ENCODE measurements at places on chromosomes 5 and 9.

- DNase-seq, result no peak
These were observed 76.1 kb downstream of the SLC44A1 start for GRCh38 chr9:105320568-105320967.

- no peak for DNase-seq
These were observed 35.1 kb upstream of the ZCCHC7 start for GRCh38 chr9:37085233-37085632.

GRCh38 chr9:83071626-83072025 lies 8.7 kb upstream of the RASEF start:
- DNase-seq, result no peak

DNA sequence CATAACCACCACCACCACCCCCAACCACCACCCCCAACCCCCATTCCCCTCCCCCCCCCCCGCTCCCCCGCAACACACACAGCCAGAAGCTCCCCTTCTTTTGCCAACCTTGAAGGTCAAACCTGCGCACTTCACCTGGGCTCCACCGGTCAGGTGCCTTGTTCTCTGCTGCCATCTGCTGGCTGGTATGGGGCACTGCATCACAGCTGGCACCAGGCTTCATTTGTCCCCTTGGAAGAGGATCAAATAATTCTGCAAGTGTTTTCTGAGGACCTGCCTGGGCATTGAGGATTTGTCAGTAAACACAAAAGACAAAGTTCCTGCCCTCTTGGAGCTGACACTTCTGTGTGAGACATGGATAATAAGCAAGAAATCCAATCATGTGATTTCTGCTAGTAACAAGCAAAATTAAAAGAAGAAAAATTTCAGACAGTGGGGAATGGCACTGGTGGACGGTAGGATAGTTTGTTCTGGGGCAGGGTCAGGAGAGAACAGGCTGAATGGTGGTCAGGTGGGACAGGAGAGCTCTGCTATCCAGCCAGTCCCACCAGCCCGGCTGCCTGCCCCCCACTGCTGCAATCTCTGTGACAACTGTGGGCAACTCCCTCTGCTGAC lies 55.6 kb upstream of the LMX1B start:
- peak; percentile 72 for DNase-seq

- no peak for DNase-seq
These were observed 34.5 kb upstream of the BASP1 start for GRCh38 chr5:17182981-17183380.

GRCh38 chr5:93189707-93190120 lies 391.3 kb downstream of the NR2F1-AS1 start:
- no peak for DNase-seq

DNA sequence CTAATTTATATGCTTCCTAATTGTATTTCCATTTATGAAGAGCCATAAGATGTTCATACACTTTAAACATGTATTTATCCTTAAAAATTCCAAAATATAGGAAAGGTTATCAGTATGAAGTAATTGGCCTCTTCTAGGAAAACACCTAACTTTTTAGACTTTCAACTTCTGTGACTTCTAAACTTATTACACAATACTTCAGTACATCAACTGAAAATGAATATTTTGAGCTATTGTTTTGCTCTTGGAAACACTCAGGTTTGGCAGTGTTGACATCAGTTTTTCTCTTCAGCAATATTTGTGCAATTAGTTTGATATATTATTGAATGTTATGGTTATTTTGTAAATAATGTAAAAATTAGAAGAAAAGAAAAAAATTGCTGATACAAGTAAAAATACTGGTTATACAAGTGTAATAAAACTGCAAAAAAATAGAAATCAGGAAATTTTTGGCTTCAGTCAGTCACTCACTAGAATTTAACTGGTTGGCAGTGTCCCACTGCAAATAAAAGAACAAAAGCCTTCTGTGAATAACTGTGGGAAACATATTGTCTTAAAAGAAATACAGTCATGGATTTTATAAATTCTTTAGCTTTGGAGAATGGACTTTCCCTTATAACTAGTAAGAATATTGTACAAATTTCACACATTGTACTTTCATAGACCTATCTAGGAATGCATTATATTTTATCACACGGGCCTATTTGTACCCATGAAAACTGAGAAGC lies 635.9 kb downstream of the TLE1 start:
- no peak for DNase-seq

- peak; percentile 79 for DNase-seq
These were observed 25.0 kb upstream of the TDRD7 start for GRCh38 chr9:97386733-97387503.

DNA sequence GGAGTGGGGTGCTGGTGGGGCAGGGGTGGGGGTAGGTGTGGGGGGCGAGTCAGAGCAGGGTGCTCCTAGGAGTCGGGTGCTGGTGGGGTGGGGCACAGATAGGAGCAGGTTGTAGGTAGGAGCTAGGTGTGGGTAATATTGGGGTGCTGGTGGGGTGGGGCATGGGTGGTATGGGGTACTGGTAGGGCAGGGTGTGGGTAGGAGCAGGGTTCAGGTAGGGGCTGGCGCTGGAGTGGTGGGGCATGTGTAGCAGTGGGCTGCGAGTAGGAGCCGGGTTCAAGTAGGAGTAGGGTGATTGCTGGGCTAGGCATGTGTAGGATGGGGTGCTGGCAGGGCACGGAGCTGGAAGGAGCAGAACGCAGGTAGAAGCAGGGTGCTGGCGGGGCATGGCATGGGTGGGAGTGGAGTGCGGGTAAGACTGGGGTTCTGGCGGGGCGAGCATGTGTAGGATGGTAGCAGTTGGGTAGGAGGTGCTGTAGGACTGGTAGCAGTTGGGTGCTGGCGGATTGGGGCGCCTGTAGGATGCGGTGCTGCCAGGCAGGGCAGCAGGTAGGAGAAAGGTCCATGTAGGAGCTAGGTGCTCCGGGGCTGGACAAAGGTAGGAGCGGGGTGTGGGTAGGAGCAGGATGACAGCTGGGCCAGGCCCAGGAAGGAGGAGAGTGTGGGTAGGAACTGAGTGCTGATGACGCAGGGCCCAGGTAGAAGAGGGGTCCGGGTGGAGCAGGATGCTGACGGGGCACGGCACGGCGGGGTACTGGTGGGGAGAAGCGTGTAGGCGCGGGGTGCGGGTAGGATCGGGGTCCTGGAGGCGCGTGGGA lies 105.5 kb upstream of the SIMC1 start:
- no peak for DNase-seq

DNA sequence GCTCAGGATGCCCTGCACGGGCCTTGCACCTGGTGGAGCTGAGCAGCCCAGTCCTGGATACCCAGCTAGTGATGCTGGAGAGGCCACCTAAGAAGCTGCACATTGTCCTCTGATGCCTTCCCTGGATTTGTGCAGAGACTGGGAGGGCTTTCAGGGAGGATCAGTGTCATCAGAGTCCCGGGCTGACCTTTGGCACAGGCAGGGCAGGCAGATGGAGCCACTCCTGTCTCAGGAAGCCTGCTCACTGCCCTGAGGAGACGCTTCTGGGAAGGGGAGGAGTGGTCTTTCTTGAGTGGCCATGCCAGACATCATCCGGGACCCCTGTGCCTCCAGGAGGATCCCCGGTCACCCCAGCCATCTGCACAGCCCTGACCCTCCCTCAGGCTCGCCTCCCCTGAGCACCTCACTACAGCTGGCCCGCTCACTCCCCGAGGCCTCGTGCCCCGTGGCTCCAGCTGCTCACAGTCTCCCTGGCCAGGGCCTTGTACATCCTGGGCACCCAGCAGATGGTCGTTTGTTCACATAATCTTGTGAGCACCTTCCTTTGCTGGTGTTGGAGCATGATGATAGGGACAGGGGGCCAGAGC lies 47.2 kb upstream of the FCN2 start:
- DNase-seq, result no peak

DNA sequence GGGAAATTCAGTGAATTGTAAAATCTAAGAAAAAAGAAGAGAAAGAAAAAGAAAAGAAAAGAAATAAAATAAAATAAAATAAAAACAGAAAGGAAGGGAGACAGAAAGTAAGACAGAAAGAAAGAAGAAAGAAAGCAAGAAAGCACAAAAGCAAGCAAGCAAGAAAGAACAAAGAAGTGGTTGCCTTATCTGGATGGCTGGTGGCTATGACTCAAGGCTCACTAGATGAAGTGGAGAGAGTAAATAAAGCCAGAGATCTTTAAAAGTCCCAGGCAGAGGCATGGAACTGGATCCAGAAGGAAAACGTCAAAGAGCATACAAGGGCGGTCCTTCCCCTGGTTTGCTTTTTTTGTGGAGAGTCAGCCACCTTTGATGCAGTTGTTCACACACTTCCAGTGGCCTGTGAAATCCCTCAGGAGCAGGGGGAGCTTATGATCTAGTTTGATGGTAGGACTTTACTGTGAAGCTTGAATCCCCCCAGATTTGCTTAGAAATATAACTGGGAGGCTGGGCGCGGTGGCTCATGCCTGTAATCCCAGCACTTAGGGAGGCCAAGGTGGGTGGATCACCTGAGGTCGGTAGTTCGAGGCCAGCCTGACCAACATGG lies 176.7 kb upstream of the HMHB1 start:
- DNase-seq, result no peak

GRCh38 chr9:37036776-37037502 lies 2.9 kb upstream of the PAX5 start:
- DNase-seq, result peak; percentile 50

DNA sequence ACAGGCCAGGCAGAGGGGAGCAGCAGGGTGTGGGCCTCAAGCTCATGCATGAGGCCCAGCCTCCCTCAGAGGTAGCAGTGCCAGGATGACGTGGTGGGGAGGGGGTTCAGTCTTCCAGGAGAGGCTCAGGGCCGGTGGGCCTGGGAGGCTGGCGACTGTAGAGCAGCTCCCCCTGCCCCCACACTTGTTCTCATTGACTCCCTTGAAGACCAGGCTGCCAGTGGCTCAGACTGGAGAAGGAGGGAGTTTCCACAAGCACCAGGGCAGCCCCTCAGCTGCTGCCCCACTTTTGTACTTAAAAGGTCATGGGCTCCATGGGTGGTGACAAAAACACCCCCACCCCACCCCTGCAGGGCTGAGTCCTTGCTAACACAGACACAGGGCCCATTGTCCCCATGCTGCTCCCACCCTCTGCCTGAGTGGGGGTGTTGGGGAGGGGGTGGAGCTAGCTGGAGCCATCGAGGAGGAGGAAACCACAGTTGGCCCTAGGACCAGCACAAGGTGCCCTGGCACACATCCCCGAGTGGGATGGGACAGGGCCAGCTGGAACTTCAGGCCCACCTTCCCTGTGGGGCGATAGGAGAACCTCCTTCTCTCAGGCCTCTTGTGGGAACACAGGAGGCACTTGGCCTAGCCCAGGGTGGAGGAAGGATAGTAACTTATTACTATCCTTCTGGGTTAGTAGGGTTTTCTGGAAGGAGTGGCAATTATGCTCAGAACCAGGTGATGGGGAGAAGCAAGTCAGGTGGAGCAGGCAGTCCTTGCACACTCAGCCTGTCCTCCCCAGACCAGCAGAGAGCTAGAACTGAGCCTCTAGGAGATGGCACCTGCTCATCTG lies 10.7 kb downstream of the PDLIM4 start:
- no peak for DNase-seq

DNA sequence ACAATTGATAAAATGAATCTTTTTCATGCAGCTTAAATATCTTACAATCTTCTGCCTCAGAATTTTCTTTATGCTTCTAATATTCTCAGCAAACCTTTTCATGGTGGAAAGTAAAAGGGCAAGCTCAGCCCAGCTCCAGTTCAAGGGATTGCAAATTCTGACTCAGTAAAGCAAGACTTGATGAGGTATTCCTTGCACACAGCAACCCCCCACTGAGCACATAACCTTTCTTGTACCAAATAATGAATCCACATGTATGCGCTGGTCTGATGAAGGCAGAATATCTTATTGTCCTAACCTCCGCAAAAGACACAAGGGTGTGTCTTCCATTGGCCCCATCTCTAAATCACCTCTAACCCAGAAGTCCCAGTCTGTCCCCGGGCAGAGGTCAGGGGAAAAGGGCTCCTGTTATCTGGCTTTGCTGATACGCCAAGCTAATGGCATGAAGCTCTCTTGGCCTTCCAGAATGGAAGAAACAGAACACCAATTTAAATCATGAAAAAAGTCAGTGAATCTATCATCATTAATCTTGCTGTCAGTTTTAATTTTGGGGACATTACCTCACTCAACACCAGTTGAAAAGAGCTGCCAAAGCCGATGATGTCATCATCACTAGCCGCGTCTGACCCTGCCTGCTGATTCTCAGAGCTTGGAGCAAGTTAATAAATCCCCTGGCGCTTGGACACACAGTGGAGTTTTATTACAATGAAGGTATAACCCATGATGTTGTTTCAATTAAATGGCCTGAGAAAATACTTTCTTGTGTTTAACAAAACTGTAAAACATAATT lies 592.5 kb upstream of the CLINT1 start:
- DNase-seq, result no peak

DNA sequence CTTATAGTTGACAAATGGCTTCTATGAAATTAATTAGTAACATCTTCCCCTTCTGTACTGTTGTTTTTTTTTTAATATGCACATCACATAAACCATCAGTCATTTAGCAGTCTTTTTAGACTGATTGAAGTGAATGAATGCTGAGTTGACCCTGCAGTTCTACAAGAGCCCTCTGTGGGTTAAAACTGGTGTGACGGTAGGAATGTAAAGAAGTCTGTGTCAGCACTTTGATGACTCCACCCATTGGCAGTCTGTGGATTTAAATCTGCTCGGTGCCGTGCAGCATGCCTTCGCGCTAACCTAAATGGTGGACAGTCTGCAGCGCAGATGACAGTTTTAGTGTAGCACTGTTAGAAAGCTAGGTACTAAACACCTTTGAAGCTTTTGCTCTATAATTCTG lies 3.1 kb downstream of the GTF3C4 start:
- no peak for DNase-seq

DNA sequence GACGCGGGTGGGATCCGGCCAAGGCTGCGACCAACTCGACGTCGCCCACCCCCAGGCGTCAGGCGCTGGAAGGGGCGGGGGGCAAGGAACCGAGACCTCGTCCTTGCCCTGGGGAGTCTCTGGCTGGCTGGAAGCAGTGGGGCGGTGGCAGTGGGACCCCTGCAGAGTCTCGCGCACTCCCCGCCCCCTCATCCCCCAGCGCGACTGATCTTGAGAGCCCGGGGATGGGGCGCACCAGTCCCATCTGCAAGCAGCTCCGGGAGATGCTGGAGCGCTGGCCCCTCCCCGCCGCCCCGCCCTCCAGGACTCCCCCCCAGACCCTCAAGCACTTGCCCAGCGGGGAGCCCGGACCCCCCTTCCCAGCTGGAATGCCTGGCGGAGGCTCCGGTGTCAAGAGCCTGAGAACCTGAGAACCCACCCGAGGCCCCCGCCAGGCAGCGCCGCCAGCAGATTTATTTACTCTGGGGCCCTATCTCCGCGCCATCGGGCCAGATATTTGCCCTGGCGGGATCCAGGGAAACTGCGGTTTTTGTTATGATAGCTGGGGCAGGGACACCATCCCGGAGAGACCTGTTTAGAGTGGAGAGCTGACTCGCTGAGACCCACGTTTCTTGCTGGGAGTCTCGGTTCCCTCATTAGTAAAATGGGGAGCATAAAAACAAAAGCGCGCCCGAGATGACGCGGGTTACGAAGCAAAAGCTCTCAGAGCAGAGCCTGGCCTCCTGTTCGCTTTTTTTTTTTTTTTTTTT lies 1.2 kb downstream of the PRRT1B start:
- peak; percentile 14 for DNase-seq

GRCh38 chr9:134291961-134292871 lies 34.0 kb upstream of the RXRA start:
- DNase-seq, result no peak

GRCh38 chr5:95347506-95348120 lies 43.6 kb upstream of the FAM81B start:
- DNase-seq, result no peak

GRCh38 chr9:15576350-15577050 lies 23.7 kb downstream of the CCDC171 start:
- no peak for DNase-seq

- DNase-seq, result no peak
These were observed 88.6 kb downstream of the NRG2 start for GRCh38 chr5:139954462-139954861.
